ENCODE measurements at places on chromosomes 5 and 9. TPM values are rescaled to one million over a fixed set of nuclear protein-coding genes. Genes with fewer than 3 reads are reported as not detected.
A peak's percentile ranks its signal among the peaks of the same experiment; 100 is the strongest.

GRCh38 chr9:24608599-24608998, 62.9 kb upstream of the IZUMO3 start:
- no peak for DNase-seq

Gene WDR38
- polyA plus RNA-seq = 0.11 TPM

DNA sequence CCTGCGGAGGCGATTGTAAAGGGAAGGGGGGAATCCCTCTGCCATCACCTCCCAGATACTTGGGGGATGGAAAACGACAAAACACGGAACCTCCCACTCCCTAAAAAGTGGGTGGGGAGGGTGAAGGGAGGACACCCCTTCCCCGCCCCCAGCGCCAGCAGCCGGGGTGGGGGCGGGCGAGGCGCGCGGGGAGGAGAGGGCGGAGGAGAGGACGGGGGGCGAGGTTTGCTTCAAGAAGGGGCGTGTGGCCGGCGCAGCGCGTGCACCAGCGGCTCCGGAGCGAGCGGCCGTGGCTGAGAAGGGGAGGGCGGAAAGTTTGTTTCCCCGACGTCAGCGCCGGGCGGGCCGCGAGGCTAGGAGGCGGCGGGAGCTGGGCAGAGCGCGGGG, at the start of gene PRRX2:
Gene PRRX2 (plus strand): TSS at position 259 of the 387 bp plus-strand sequence. CDS start 221 bp downstream, outside the sequence.
- DNase-seq = no peak

Gene MARCOL
- not detected for polyA plus RNA-seq

DNA sequence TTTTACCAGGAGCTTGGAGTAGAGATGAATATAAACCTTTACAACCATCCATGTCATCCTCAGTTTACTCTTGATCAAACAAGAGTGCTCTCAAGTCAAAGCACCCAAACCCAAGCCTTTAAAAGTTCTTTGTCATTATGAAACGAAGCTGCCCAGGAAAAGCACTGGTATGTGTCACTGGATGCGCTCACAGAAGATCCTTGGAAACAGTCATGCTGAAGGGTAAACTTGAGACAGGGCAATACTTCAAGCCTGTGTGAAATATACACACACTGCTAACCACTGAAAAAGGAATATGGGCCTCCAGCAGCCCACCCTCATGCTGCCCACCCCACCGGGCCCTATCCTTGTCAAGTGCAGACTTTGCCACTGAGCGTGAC, 84.5 kb downstream of the PRRT1B start:
- no peak for DNase-seq

DNA sequence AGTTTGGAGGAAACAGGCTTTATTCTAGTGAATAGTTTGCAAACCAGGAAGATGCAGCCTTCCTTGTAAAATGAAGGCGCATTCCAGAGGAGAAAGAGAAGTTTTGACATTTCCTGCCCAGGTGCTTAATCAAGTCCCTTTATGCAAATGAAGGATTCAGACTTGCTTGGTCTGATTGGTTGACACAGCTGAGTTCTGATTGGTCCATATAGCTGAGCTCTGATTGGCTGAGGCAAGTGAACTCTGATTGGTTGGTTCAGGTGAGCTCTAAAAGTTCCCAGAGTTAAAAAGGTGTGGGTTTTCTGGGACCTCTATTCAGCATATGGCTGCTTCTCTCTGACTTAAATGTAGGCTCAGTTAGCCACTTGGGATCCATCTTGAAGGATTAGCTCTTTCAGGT, 151.0 kb downstream of the CACNA1B start:
- no peak for DNase-seq

DNA sequence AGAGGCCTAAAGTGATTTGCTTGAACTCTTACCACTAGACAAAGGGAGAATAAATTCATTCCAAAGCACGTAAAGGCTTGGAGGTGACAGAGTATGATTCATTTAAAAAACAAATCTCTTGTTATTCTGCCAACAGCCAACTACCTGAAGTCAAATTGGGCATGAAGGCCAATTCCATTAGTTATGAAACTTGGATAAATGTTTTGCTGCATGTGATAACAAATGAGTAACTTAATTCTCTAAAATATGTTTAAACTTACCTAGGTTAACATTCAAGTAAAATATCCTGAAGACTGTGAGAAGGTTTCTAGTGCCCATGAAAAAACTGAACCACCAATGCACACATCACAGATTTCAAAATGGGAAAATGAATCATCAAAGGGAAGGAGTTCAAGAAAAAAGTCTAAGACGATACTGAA, 120.1 kb upstream of the TSLP start:
- no peak for DNase-seq

GRCh38 chr5:170338933-170339779, 41.6 kb upstream of the LCP2 start:
- DNase-seq = no peak

DNA sequence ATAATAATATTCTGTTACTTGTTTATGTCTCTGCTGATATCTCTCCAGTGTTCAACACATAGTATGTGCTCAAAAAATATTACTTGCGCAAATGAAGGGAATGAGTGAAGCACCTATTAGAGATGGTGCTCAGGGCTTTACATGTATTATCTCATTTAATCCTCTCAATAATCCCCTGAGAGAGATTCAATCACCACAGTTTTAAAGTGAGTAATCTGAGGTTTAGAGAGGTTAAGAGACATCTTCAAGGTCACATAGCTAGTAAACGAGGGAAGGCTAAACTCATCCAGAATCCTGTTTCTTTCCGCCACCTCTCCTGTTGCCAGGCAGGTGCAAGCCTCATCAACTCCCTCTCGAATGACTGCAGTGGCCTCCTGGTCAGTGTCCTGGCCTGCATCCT, 82.0 kb downstream of the UGCG start:
- DNase-seq = no peak

DNA sequence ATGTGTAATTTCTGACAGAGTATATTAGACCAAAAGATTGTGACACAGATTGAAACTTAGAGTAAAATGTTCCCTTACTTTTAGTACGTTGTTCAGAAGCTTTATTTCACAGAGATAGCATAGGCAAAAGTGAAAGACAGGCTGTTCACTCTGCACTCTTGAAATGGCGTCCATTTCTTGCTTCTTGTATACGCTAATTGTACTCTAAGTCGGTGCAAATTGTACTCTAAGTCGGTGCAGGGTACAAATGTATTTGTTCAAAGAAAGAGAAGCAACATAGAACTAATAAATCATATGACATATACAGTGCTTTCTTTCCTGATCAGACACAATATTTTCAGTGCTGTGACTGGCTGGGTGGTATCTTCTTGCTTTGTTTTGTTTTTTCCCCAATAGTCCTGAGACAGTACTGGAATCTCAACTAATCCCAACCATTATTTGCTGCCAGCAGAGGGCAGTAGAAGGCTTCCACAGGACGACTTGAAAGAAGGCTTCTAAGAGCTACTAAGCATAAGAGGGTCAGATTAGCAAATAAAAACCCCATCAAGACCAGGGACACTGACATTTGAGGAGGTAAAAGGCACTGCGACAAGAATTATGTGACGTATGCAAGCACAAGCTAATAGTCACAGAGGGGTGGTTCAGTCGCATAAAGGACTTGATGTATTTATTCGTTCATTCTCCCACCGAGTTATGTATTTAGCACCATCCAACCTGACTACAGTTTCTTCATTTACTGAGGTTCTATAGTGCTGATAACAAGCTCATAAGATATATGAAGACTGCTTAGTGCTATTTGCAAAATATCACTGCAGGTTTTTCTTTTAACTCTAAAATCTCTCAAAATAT, 831.8 kb downstream of the TAF11L14 start:
- DNase-seq = peak; percentile 45

DNA sequence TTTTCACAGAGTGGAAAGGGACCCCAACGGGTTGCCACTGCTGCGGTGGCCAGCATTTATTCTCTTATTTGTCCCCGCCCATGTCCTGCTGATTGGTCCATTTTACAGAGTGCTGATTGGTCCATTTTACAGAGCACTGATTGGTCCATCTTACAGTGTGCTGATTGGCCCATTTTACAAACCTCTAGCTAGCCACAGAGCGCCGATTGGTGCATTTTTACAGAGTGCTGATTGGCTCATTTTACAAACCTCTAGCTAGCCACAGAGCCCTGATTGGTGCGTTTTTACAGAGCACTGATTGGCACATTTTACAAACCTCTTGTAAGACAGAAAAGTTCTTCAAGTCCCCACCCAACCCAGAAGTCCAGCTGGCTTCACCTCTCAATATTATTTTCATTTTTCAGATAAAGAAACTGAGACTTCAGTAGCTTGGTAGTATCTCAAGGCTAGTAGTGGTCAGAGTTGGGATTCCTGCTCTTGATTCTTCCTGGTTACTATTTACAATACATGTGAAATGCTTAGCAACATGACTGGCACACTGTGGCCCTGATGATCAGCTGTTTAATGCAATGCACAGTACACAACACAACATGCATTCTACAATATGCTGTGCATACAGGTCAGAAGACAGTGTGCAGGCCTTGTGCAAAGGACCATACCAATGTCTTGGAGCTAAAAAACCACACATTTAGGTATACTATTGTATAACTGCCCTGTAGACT, 63.6 kb upstream of the BOD1 start:
- DNase-seq = no peak

GRCh38 chr5:118990582-118990981, 2.2 kb upstream of the DTWD2 start:
- DNase-seq = no peak

Measured in left renal pelvis (tissue), 4 donors.